ENCODE measurements at places on chromosomes 5 and 9.

GRCh38 chr9:113464286-113464660 is 746 bp downstream of the RGS3 start:
- DNase-seq = no peak

- DNase-seq = no peak
Measured at GRCh38 chr9:23379842-23380241, 446.2 kb downstream of the ELAVL2 start.

DNA sequence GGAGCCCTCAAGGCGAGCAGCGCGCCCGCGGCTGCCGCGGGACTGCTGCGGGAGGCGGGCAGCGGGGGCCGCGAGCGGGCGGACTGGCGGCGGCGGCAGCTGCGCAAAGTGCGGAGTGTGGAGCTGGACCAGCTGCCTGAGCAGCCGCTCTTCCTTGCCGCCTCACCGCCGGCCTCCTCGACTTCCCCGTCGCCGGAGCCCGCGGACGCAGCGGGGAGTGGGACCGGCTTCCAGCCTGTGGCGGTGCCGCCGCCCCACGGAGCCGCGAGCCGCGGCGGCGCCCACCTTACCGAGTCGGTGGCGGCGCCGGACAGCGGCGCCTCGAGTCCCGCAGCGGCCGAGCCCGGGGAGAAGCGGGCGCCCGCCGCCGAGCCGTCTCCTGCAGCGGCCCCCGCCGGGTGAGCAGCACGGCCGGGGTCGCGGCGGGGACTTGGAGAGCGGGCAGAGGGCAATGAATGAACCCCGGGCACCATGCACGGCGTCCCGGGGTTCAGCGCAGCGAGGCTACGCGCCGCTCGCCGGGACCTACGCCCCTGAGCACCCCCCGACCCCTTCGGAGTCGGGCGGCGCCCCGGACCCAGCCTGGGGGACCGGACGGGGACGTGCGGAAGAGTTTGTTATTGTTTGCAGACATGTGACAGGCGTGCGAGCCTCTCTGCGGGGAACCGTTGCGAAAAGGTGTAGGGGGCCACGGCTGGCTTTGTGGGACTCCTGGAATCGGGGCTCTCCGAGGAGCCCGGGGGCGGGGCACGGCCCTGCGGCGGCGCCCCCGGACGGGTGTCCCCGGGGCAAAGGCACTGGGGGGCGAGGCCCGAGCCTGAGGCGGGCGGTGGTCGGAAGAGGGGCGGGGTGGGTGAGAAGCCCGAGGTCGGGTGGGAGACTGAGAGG is 553 bp downstream of the MAP3K1 start:
- no peak for DNase-seq

- no peak for DNase-seq
Measured at GRCh38 chr5:111694133-111694532, 62.9 kb downstream of the NREP start.

GRCh38 chr5:167511276-167511675 is 780.2 kb upstream of the WWC1 start:
- DNase-seq = no peak

GRCh38 chr5:74433896-74434829 is 206.4 kb downstream of the ENC1 start:
- DNase-seq = no peak

DNA sequence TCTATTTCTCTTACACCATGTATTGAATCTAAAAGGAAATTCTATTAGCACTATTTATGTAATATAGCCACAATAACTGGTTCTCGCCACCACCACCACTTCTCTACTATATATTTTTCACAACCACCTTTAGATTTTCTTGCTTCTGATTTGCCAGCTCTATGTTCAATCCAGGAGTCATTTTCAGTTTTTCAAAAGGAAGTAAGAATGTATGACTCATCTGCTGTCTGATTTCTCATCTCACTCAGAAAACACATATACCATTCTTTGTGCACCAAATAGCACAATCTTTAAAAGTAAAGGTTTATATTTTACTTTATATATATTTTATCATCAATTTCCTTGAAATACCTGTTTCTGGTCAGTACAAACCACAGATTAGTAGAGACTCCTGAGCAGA is 1127.5 kb downstream of the TAF11L14 start:
- no peak for DNase-seq
